ENCODE measurements at places on chromosomes 11 and 22.

GRCh38 chr11:26134053-26134452 lies 197.9 kb upstream of the ANO3 start:
- no peak for DNase-seq

DNA sequence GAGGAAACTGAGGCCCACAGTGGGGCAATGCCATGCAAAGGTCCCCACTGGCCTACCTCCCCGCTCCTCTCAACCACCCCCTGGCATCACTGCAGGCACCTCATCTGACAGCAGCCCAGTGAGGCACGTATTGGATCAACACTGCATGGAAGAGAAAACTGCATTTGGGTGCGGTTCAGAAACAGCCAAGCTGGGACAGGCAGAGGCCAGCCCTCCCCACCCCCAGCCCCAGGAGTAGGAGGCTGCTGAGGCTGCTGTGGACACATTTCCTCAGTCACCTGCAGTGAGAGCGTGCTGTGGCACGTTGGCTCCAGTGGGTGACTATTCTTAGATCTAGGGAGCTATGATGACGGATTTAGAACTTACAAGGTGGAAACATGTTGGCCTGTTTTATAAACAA lies 63.7 kb downstream of the KCNC1 start:
- DNase-seq, result no peak

- DNase-seq, result no peak
These were observed 37.0 kb downstream of the TRIOBP start for GRCh38 chr22:37733625-37734401.

GRCh38 chr11:69601011-69601975 lies 39.7 kb upstream of the CCND1 start:
- no peak for DNase-seq

GRCh38 chr22:33329398-33329797 lies 271.2 kb upstream of the SYN3 start:
- no peak for DNase-seq

All from stimulated activated CD8-positive, alpha-beta memory T cell treated with anti-CD3 and anti-CD28 coated beads, Interleukin-2, amount 100 ng/mL, for 1 hour (primary cell).